Left lung (tissue), 14 donors: ENCODE measurements at places on chromosomes 6 and 20. TPM values are rescaled to one million over a fixed set of nuclear protein-coding genes. Genes with fewer than 3 reads are reported as not detected.

GRCh38 chr6:83758533-83758932, 49.6 kb upstream of the SNAP91 start:
- no peak for DNase-seq

- DNase-seq, result no peak
These were observed 186.7 kb downstream of the SMOC2 start for GRCh38 chr6:168627506-168628175.

DNA sequence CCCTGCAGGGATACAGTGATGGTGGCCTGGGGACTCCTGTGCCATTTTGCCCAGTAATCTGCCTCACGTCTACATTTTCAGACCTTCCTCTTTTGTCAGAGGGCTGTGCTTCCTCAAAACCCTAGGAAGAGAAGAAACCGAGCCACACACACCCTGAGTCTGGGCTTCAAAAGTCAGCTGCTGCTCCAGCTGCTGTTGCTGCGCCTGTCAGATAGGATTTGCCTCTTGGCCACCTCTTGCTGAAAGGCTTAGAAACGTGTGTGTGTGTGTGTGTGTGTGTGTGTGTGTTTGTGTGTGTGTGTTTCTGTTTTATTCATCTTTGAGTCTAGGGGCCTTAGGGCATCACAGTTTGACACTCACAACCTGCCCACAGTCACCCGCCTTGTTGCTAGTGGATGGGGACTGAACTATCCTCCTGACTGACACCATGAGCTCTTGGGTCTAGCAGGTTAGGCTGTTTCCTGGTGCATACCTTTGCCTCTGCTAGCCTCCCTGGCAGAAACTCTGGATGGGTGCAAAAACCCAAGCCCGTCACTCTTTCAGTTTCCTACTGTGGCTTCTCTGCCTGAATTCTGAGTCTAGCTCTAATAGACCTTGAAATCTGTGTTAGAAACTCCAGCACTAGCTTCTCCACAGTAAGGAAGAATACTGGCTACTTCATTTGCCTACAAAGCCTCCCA, 94.9 kb upstream of the CEP85L start:
- DNase-seq, result no peak

DNA sequence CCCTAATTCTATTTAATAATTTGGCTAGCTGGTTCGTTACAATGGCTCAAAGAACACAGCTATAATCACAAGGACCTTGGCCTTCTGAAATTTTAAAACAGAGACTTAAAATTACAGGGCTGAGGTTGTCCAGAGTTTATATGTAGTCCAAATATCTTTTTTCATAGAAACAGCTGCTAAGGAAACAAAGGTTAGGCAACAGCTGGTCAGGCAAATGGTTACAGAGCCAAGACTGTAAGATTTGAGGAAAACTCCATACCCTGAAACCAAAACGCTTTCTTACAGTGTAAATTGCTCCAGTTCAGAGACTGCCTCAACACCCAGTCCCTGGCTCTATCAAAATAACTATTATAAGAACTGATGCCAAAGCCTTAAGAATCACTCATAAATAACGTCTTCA, 9.7 kb upstream of the ARHGAP18 start:
- DNase-seq, result no peak

- no peak for DNase-seq
These were observed 67.8 kb downstream of the MMS22L start for GRCh38 chr6:97215157-97215769.

DNA sequence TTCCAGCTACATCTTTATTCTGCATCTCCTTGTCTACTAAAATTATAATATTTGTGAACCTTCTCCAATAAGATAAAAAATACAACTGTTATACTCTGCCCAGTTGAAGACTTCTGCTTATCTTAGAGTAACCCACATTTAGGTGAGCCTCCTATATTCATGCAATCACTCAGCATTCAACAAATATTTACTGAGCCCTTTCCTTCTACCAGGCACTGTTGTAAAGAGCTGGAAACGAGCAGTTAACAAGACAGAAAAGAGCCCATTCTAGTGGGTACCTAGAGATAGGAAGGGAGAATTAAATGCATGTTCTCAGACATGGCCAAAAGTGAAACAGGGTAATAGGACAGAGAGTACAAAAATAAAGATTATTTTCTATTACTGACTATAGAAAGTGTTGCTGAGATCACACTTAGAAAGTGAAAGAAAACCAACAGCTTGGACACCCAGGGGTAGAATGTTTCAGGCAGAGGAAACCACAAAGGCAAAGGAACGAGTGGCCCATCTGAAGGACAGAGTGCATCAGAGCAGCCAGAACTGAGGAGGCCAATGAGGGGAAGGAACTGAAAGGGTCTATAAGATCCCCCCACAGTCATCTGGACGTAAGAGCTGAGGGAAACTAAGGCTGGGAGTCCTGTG, 50.8 kb upstream of the SMLR1 start:
- no peak for DNase-seq

DNA sequence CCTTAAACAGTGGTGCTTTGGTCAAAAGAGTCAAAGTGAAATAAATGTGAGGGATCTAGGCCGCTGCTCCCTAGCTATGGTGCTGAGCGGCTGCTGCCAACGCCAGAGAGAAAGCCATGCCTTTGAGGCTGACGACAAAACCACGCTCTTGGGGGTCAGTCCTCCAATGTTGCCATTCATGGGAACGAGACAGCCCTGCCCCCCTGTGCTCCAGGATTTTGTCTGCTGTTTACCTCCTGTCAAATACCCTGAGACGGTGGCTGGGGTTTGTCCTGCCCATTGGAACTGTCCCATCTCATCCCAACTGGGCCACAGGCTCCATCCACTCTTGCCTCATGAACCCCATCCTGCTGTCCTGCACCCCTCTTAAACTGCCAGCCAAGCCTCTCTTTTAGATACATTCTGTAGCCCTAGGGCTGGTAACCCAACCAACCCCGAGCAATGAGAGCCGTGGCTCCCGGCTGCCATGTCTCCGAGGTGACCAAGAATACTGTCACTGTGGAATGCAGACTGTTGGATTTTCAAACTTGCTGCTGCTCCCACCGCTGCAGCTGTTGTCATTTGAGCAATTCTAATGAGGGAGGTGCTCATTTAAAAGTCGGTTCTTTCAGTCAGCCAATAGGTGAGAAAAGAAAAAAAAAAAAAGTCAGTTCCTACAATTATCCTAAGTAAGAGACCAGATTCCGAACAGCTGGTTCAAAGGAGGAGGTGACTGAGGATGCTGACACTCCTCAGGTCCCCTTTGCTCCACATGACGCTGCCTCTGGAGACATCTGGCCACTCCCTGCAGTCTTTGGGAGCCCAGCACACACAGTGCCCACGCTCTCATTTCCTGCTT, 73.1 kb upstream of the QKI start:
- no peak for DNase-seq

GRCh38 chr6:169811521-169812256, 60.3 kb downstream of the ERMARD start:
- no peak for DNase-seq

GRCh38 chr6:134849920-134850447, 99.9 kb downstream of the ALDH8A1 start:
- DNase-seq, result no peak

- peak; percentile 65 for DNase-seq
These were observed at the start of gene ATXN1 for GRCh38 chr6:16760516-16761470. Gene ATXN1 (minus strand): TSS chr6:16761460.

DNA sequence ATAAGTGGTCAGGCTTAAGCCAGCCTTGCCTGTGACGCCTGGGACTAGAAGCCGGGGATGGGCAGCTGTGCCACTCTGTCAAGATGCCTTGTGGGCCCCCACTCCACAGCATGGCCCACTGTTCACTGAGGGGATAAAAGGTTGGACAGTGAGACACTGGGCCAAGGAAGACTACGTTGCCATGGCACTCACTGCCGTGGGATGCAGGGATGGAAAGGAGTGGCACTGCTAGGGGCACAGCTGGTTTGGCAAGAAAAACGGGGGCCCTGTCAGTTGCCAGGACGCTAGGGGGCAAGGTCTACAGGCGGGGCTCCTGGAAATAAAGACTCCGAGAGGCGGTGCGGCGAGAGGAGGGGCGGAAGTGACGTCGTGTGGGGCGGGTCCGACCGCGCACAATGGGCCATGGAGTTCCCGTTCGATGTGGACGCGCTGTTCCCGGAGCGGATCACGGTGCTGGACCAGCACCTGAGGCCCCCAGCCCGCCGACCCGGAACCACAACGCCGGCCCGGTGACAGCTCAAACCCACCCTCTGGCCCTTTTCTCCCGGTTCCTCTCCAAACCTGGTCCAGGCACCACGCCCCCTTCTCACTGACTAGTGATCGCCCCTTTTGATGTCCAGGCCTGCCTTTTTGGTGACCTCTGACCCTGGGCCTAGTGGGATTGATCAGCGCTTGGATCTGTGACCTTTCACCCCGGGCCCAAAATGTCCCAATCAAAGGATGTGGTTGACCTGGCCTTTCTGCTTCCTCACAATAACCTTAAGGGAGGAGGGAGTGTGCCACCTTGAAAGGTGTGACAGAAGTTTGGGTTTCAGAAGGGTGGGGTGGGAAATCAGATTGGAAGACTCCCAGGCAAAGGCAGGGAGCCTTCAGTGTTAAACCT, at the start of gene ATAT1:
ATAT1 (plus strand) TSS at position 391 of the 883 bp plus-strand sequence.
- DNase-seq, result peak; percentile 94

GRCh38 chr20:43820731-43821330, 93.8 kb upstream of the TOX2 start:
- no peak for DNase-seq

GRCh38 chr6:18395177-18395855, 8.2 kb downstream of the RNF144B start:
- no peak for DNase-seq

DNA sequence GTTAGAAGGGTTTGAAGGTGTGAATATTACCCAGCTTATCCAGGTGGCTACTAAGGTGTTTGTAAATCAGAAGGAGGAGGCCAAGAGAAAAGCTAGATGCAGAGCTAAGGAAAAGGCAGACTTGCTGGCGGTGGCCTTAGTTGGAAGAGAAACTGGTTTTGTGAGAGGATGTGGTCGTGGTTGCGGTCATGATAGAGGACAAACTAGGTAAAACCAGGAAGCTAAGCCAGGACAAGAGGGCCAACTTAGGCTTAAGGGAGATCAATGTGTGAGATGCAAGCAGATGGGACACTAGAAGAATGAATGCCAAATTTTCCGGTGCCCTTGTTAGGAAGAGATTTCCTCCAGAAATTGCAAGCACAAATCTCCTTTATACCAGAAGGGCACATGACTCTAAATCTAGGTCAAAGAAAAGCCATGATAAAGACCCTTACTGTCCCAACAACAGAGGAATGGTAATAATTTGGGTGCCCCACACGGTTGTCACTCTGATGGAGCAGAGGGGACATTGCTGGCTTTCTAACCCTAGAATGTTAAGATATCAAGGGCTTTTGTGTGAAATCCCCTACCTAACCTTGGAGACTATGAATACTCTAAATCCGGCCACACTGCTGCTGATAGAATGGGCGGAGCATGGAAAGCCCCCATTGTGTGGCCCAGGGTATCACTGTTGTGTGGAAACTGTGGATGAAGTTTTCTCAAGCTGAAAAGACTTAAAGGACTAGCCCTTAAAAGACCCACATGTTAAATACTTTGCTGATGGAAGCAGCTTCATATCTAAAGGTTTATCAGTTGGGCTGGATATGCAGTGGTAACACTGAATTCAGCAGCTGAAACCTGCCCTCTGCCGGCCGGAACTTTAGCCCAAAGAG, 7.8 kb downstream of the IL22RA2 start:
- no peak for DNase-seq

GRCh38 chr6:139370283-139370998, 4.0 kb downstream of the CITED2 start:
- DNase-seq, result no peak

DNA sequence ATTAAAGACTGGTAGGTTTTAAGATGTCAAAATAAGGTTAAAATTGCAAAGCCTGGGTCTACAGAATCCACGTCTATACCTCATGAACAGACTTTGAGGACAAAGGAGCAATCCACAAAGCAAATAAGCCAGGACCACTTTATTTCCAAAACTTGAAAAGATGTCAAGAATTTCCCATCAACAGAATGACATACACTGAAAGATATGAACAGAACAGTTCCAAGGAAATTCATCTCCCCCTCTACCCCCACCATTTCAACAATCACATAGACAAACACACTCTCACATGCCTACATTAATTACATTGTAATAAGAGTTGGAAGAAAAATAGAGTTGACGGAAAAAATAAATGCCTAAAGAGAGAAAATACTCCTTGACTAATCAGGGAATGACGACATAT, 45.2 kb upstream of the NHSL1 start:
- DNase-seq, result no peak

- no peak for DNase-seq
These were observed 1.2 kb upstream of the SLC17A9 start for GRCh38 chr20:62951143-62951895.

The LAMA2 gene
- total RNA-seq, result 86.4 TPM

The JAG1 gene
- 65.0 TPM for total RNA-seq

The DEFB115 gene
- total RNA-seq, result not detected

The CST7 gene
- 2.4 TPM for total RNA-seq

The RAD21L1 gene
- not detected for total RNA-seq

The OTOR gene
- not detected for total RNA-seq

The AURKA gene
- 22.3 TPM for total RNA-seq
